Amniotic stem cell (primary cell): ENCODE measurements at places on chromosomes 7 and 10.
A peak's percentile ranks its signal among the peaks of the same experiment; 100 is the strongest.

- DNase-seq, result peak; percentile 86
Observed at GRCh38 chr7:80542398-80542797, 30.5 kb upstream of the GNAT3 start.

GRCh38 chr10:117539361-117539773 is 3.2 kb upstream of the EMX2 start:
- DNase-seq, result no peak

DNA sequence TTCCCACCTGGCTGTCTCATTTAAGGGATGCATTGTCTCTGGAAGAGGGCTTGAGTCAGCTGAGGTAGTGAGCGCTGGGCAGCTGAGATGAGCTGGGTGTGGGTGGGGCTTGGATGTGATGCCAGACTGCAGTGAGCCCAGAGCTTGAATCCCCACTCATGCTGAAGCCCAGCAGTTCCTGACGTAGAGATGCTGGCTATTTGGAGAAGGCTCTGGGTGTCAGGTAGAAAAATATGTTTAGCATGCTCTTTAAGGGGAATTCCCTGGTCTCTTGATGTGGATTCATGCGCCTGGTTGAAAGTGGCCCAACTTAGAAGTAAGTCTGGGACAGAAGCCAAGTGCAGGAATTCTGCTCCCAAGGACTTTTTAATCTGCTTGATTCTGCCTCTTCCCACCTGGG is 241.5 kb upstream of the IGFBP3 start:
- no peak for DNase-seq

GRCh38 chr7:21269021-21269420 is 158.9 kb upstream of the SP4 start:
- no peak for DNase-seq

DNA sequence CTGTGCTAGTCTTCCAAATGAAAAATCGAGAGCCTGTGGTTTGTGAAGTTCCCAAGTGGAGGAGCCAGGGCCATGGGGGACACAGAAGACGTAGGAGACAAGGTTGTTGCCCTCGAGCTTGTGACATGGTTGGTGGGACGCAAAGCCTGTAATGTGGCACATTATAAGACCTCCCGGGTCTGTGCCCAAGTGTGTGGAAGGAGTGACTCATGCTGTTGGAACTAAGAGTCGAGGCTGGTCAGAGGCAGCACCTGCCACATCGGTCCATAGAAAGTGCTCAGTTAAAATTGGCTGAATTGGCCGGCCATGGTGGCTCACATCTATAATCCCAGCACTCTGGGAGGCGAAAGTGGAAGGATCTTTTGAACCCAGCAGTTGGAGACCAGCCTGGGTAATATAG is 27.0 kb upstream of the PODXL start:
- DNase-seq, result no peak

DNA sequence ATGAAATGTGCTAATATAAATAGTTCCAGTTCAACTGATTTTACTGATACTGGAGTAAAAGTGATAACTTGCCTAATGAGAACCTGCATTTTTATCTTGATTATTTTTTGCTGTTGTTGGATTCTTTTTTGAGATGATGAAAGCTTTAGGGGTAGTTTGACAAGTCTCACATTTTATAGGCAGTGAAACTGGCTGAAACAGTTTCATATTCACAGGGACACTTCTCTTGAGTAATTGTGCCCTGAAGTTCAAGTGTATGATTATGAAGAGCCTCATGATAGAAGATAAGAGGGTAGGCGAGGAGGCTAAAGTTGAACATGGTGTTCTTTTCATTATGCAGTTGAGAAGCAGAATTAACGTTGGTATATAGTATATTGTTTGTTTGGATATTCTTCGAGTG is 5.1 kb downstream of the AUTS2 start:
- DNase-seq, result no peak

DNA sequence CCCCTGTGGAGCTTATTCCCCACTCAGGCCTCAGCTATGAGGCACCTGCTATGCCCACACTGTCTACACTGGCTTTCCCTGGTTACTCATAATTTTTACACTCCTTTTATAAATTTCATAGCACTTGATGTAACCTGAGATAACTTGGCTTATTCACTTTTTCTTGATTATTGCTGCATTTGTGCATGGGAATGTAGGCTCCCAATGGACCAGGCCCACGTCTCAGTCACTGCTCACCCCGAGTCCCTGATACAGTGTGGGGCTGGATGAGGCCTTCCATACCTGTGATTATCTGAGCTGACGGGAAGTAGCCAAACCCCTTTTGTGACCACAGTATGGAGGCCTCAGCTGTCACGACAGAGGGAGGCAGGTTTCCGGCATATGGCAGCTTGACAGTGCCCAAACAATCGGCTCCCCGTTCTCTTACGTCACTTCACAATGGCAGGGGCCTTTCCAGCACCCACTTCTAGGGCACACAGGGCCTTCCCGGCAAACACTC is 645.3 kb downstream of the ACTR3B start:
- DNase-seq, result no peak

DNA sequence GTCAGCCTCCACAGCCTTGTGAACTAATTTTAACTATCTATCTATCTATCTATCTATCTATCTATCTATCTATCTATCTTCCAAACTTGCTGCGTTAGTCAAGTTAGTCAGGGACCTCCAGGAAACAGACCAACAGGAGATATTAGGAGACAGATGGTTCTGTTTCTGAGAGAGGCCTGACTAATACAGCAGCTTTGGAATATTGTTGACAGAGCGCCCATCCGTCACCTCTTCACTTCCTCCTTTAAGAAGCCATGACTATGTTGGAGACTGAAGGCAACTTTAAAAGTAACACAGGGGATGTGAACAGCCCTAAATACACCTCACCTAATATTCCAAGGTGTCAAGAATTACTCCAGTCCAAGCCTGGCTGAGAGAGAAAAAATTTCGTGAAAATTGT is 280.9 kb upstream of the IGFBP3 start:
- DNase-seq, result no peak

DNA sequence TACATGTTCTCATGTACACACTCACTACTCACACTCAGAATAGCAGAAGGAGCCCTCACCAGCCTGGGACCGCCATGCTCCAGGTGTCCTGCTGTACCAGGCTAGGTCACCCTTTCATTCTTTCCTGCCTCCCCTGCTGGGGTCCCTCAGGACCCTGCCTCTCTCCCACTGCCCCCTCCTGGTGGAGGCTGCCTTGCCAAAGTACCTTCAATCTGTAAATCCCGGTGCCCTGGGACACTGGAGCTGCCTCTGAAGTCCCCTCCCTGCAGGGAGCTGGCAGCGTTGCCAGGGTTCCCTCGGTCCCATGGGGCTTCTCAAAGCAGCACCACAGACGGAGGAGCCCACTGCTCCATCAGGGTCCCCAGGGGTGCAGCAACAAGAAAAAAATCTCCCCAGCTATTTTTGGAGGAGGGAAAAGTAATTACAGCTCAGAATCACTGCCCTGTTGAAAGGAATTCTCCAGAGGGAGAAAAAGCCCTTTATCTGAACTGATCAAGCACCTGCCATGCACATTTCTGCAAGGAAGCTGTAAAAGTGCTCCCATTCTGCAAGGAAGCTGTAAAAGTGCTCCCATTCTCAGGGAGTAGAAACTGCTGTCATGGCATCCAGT is 259.9 kb downstream of the PTPRN2 start:
- no peak for DNase-seq

DNA sequence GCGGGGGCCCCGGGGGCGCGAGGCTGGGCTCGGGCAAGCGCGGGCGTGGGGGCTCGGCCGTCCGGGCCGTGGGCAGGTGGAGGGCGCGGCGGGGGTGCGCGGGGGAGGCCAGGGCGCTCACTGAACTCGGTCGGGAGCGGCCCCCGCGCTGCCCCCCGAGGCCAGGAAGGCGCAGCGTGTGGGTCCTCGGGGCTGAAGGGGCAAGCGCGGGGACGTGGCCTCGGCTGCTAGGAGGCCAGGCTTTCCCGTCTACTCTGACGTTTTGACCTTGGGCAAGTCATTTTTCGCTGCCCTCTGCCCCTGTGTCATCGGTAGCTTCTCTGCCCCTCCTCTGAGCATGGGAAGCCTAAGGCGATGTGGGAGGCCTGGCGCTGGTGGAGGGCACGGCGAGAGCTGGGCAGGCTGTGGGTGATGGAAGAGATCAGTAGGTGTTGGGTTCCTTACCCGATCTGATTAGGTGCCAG is 441 bp downstream of the FBH1 start:
- no peak for DNase-seq

GRCh38 chr10:96612055-96612830 is 25.4 kb upstream of the TM9SF3 start:
- DNase-seq, result no peak

GRCh38 chr7:130281260-130281659 is 11.7 kb upstream of the CPA4 start:
- DNase-seq, result no peak

GRCh38 chr10:124482876-124483275 is 21.3 kb downstream of the LHPP start:
- DNase-seq, result no peak

DNA sequence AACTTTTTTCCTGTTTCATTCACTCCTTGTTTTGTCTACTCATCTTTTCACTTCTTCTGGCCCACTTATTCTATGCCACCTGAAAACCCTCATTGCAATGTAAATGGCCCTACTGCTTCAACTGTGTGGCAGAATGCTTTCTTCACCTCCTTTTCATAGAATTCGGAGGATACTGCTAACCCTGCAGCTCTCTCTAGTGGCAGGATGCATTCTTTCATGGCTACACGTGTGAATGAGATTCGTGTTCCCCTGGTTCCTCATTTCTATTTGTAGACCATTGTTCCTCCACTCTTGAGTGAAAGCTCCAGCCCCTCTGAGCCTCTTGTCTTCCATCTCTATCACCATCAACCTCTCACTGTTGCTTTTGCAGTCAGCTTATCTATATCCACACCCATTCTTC is 20.9 kb upstream of the CYP26C1 start:
- DNase-seq, result no peak
